T-helper 1 cell (primary cell): ENCODE measurements at places on chromosomes 7 and 10.

DNA sequence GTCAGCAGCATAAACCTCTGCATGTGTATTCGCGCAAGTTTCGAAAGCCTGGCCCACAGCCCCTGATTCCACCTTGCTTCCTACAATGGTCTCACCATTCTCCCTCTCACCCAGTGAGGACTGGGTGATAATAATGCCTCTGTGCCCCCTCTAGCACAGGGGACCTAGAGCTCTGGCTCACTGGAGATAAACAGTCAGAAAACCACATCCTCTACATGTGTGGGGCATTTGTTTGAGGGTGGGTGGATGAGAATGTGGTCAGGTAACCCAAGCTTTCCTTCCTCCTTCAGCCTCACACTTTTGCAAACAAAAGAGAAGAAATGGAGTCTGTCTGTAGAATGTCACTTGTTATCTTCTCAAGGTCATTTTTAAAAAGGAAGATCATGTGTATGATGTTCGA, 373.5 kb downstream of the KCNMA1 start:
- DNase-seq = no peak

- no peak for DNase-seq
Observed at GRCh38 chr7:23212841-23213240, 31.0 kb downstream of the NUP42 start.

DNA sequence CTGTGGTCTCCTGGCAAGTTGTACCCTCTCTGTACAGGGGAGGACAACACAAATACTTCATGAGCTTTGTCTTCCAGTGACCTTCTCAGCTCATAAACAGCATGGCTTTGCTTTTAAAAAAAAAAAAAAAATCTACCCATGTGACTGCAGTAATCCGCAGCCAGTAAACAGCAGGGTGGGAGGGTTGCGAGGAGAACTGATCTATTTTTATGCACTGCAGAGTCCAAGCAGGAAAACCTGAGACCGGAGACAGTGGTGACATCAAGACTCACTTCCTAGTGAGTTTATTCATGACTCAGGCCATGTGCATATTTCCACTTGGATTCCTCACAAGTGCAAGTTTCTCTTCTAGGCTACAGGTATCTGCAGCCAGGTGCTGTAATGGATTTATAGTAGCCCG, 127.9 kb downstream of the NRF1 start:
- no peak for DNase-seq

DNA sequence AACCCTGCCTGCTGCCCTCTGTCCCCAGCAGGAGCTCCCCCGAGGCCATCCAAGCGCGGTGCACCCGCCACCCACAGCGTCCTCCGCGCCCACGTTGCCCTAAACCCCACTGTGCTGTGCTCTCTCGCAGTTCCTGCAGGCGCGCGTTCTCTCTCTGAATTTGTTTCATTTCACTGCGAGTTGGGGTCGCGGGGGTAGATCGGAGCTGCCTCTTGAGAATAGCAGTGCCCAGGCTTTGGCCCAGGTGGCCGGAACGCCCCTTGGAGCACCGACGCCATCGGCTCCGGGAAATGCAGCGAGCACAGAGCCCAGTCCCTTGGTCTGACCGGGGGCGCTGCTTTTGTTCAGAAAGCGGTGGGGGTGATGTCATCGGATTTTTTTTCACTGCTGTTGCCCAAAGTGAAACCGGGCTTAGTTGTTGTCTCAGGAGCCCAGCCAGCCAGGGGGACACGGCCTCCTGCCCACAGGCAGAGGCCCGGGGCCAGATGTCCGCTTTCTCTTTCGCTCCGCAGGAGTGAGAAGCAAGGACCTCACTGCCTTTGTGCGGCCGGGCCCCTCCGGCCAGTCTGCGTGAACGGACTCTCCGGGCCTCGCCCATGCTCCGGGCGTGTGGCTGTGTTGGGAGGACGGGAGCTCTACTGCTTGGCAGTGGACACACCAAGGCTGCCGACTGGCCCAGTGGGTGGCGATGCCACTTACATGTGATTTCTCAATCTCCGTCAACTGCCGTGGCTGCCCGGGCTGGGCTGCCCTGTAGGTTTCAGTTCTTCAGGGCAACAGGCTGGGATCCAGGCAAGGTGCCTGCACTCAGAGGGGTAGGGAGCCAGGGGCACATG, 43.1 kb downstream of the FOXK1 start:
- DNase-seq = no peak

- no peak for DNase-seq
Observed at GRCh38 chr7:69951458-69951857, 353.2 kb downstream of the AUTS2 start.

- DNase-seq = no peak
Observed at GRCh38 chr10:107589081-107589480, 424.6 kb upstream of the SORCS1 start.

DNA sequence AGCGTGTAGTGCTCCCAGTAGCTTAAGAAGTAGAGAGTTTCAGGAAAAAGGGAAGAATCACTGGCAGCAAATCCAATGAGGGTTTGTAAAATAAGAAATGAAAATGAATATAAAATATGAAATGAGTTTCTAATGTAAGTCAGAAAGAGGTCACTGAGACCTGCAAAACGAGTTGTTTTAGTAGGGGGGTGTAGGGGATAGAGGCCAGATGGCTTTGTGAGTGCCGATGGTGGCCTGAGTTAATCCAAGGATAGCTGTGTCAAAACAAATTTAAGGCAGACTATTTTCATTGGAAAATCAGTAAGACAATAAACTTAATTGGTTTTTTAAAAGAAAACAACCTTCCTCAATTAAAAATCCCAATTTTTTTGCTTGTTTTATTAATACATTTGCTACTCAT, 745 bp upstream of the ASB15 start:
- DNase-seq = no peak

- no peak for DNase-seq
Observed at GRCh38 chr10:22301193-22301592, 15.0 kb upstream of the COMMD3 start.

DNA sequence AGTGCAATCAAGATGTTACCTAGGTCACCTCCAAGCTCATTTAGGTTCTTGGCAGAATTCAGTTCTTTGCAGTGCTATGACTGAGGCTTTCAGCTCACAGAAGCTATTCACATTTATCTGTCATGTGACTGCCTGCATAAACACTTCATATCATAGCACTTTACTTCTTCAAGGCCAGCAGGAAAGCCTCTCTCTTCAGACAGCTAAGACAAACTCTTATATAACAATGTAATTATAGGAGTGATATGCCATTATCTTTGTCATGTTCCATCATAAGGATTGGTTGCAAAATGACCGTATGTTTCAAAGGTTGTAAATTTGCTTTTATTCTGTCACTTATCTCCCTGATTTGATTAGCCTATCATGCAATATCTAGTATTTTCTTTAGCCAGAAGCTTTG, 78.8 kb upstream of the TMEM196 start:
- DNase-seq = no peak

DNA sequence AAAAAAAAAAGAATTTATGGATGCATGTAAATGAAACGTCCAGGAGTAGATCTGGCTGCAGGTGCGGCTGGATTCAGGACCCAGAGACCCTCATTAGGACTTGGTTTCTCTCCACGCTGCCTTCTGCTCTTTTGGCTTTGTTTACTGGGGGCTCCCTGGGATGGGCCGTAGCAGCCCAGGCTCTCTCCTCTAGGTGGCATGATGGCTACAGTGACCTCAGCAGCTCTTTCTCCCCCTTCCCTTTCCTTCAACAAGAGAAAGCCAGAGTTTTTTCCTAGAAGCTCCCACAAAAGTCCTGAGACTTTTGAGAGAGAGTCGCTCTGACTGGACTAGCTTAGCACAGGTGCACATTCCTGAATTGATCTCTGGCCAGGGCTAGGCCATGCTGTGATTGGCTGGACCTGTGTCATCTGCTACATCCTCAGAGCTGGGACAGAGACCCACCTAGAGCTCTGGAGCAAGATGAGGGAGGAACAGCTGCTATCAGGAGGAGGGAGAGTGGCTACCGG, 67.8 kb upstream of the PDCD4 start:
- peak; percentile 21 for DNase-seq

- DNase-seq = no peak
Observed at GRCh38 chr7:128812514-128813168, 17.6 kb upstream of the FLNC start.

GRCh38 chr7:69162326-69162725, 435.9 kb upstream of the AUTS2 start:
- no peak for DNase-seq

- DNase-seq = no peak
Observed at GRCh38 chr10:29102233-29102632, 186.6 kb upstream of the LYZL1 start.

- DNase-seq = no peak
Observed at GRCh38 chr10:99913831-99914235, 95.9 kb downstream of the DNMBP start.

GRCh38 chr7:155143381-155143780, 73.3 kb downstream of the HTR5A start:
- DNase-seq = no peak

- DNase-seq = peak; percentile 27
Observed at GRCh38 chr7:5528071-5528814, 104.6 kb upstream of the TNRC18 start.

GRCh38 chr10:20898866-20899535, 1.9 kb upstream of the NEBL start:
- DNase-seq = no peak

DNA sequence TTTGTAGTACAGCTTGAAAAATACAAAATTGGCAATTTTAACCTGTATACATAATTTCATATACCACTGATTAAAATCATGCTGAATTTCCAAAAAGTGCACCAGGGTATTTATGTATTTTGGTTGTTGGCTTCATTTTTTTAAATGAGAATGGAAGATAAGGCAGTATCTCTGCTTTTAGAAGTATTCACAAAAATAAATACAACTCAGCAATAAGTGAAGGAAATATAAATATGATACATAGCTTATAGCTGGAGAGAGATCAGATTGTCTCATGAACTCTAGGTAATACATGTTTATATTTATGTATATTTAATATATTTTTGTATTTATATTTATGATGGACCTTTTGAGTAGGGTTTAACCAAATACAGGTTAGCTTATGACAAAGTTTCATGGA, 81.0 kb downstream of the KMT2E start:
- no peak for DNase-seq

DNA sequence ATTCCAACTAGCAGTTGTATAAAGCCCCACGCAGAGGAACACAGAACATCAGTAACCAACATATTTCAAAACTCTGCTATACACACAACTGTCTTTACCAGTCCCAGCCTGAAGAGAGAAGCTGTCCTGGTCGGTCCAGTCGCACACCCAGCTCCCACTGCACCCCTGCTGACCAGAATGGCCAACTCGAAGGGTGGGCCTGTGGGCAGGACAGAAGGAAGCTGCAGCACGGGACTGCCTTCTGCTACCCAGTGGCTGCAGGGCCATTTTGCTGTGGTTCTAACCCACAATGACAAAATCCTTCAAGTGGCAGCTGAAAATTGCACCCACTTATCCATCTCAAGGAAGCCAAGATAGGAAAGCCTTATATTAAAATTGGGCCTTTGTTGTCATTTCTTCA, 48.2 kb downstream of the GSDME start:
- no peak for DNase-seq

- peak; percentile 87 for DNase-seq
Observed at GRCh38 chr10:43322769-43323168, 48.7 kb upstream of the FXYD4 start.
